Right renal pelvis (tissue), 4 donors: ENCODE measurements at places on chromosomes 4 and X.

GRCh38 chrX:68114573-68115129 lies 318.6 kb downstream of the OPHN1 start:
- no peak for DNase-seq

- DNase-seq, result no peak
These were observed 72.0 kb upstream of the MAGEB16 start for GRCh38 chrX:35726176-35726575.

DNA sequence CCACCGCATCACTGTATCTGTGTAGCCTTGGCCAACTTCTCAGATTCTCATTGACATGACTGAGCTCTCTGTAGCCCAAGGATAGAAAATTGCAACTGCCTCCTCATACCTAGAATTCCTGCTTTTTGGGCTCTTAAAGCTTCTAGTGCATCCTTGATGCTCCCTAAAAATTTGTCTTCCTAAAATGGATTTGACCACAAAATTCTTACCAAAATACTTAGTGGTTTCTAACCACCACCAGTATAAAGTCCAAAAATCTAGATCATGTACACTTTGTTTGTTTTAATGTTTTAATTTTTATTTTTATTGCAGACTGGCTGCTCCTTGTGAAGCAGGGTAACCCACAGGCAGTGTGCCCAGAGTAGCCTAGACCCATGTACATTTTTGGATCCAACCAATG lies 75.5 kb downstream of the TBC1D9 start:
- DNase-seq, result no peak

DNA sequence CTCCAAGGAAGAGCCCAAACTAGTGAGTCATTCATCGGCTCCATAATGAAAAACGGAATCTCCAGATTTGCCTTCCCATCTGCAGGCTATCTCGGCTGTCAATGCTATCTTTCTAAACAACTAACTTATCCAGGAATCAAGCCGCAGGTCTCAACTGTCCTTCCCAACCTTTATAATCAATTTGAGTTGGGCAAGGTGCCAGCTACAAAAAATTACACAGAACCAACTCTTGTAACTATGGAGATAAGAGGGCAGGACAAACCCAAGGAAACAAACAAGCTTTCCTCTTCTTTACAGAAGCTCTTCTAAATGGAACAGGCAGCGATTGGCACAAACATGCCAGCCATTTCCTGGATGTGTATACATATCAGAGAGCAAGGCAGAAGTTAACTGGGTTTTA lies 61.2 kb upstream of the RAI2 start:
- no peak for DNase-seq

DNA sequence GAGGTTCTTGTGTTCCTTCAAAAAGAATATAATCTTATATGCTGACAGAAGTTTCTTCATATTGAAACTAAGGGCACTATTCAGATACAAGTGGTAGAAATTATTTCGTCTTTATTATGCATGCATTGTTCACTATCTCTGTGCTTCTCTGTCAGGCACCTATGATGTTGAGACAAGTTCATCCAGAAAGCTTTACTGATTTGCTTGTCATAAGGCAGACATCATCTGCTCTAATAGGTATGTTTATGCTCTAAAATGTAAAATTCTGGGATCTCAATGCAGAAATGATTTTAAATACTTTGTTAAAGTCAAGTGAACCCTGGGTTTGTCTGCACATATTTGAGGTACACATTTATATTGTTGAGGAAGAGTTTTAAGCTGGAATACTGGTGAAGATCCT lies 3.6 kb downstream of the UGT2B11 start:
- DNase-seq, result no peak

DNA sequence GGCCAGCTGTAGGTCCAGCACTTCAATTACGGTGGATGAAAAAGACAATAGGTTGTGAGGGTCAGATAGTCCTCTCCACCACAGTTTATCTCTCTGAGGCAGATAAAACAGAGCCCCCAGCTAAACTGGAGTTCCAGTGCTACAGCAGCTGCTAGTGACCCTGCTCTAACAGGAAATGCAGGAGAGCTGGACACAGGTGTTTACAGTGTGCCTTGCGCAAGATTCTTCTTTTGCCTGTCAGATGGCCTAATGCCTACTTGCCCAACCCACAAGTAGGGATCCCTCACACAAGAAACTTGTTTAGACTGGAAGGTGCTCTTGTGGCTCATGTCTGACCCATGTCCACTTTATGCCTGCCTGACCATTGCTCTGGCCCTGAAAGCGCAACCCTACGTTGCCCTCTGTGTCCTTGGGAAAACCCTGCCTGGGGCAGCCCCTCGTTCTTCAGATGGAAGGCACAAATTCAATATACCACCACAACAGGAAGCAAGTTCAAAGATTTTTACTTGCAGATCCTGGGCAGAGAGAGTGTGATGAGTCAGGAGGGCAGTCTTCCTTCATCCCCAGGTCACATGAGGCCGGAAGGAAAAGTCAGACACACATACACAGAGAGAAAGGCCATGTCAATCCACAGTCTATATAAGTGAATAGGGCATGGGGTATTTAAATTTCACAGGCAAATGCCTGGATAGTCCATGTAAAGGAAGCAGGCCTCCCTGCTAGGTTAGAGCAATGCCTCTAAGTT lies 105.1 kb upstream of the ADGRL3 start:
- no peak for DNase-seq

GRCh38 chr4:48356355-48356754 lies 15.0 kb downstream of the SLAIN2 start:
- DNase-seq, result no peak

GRCh38 chr4:20643631-20644030 lies 56.6 kb upstream of the PACRGL start:
- DNase-seq, result no peak

DNA sequence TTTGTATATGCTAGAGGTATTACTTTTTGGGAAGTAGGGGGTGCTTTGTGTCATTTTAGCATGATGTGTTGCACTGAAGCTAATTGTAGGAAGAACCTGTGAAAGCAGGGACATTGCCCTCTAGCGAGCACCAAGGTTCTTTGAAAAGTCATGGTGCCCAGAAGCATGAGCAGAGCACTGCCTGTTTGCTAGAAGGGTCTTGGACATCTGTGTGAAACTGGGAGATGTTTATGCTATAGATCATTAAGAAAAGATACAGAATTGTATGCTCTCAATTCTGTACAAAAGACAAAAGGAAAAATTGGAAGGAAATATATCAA lies 14.7 kb downstream of the GRPR start:
- no peak for DNase-seq

DNA sequence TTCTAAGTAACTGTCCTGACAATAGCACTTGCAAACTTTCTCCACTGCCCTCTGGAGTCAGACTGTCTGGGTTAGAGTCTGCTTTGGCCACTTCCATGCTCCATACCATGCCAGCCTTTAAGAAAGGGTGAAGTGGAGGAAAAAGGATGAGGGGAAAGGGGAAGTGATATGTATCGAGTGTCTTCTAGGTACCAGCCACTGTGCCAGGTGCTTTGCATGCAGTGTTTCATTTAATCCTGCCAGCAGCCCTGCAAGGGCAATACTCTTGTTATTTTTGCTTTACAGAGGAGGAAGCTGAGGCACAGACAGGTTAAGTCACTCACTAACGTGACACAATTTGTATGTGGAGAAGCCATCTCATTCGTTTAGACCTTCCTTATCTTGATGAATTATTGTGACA lies 55.6 kb downstream of the RTL9 start:
- DNase-seq, result no peak

DNA sequence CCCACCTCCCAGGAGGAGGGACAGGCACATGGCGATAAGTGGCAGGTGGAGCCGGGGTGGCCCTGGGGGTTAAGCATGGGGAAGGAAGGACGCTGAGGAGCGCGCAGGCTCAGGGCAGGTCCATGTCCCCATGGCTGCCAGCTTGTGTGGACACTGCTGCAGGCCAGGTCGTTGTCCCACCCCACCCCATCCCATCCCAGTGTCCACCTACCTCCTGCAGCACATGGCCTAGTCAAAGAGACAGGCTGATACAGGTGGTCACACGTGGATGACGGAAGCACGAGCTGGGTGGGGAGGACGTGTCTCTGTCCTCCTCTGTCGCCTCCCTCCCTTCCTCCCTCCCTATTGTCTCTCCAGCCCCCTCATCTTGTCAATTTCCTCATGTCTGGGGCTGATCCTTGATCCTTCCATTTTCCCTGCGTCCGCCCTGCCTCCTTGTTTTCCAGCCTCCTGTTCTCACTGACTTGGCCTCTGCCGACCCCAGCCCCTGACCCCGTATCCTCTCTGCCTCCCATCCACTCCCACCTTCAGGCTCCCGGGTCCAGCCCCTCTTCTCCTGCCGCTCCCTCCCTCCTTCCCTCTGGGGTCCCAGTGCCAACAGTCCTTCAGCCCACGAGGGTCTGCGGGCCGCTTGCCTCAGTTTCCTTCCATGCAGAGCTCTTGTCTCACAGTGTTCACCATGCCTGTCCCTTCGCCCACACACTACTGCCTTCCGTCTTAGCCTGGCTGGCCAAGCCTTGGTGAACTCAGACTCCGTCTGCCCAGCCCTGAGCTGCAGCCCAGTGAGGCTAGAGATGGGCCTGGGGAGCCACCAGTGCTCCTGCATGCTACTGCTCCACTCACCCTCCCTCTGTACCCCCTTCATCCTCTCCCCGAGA lies 15.5 kb upstream of the ADD1 start:
- no peak for DNase-seq

DNA sequence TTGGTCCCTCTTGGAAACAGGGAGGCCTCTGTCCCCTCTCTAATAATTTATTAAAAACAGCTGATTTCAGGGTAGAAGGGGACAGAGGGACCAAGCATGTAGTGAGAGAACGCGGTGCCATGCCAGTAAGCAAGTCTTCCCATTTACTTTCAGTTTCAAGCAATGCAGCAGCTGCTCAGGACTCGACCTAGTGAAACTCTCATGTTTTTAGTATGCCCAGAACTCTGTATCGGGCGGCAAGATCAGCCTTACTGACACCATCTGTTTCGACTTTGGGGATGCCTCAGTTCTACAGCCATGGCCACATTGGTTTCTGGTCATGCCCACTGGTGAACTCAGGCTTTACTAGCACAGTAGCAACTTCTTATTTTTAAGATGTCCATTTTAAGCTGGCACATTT lies 40.6 kb downstream of the ZNF81 start:
- DNase-seq, result no peak

DNA sequence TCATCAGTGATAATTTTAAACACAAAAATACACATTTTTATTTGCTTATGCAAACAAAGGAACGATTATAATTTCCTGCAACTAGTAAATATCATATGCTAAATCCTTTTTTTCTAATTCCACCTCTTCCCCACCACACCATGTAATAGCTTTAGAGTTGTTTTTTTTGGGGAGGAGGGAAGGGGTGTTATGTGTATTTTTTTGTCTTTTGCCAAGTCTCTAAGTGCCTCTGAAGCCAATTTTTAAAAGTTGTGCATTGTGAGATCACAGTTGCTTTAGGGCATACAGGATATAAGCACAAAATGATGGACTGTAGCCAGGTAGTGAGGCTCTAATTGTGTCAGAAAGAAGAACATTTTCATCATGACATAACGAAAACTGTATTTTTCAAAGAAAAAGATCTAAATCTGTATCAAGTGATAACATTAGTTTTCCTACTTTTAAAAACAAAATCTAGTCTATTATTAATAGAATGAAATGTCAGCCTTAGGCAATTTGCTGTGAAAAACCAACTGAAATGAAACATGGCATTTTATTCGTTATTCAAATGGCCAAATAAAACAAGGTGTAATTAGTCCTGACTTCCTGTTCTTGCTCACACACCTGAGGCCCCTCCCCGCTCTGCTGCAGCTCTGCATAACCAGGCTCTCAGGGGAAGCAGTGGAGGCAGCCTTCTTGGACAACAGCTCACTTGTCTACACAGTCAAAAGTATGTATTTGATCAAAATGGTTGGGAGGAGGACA lies 157.4 kb downstream of the PALLD start:
- DNase-seq, result no peak

DNA sequence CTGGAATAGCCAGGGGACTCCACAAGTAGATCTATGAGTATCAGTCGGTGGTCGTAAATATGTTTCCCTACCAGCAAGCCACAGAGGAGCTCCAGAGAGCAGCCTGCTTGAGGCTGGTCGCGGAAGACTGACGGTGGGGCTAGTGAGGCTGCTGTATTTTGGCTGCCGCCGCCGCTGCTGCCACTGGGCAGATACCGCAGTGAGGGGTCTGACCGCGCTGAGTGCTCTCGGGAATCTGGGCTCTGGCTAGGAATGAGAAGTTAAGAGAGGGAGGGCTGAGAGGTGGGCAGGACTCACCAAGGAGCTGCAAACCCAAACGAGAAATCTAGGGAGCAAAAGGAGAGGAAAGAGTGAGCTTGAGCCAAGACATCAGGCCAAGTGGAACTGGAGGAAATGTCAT lies at the start of gene EXOC1L:
Gene EXOC1L (plus strand): TSS at position 157 of the 400 bp plus-strand sequence. CDS start 237 bp downstream, at position 394.
- no peak for DNase-seq

DNA sequence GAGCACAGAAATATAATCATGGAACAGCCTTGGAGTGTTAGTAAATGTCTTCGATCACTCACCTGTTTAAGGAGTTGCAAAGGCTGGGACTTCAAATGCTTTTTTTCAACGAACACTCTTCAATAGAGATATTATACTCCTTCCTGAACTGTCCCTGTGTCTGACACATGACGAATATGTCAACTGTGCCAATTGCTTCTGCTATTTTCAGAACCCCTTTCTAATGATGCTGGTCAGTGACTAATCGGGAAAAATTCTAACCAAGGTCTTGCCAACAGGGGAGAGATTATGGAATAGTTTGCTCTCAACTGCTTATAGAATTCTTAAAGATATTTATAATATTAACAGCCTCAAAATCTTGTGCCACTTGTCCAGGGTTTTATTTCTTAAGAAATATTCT lies 8.5 kb upstream of the KLHL34 start:
- no peak for DNase-seq

DNA sequence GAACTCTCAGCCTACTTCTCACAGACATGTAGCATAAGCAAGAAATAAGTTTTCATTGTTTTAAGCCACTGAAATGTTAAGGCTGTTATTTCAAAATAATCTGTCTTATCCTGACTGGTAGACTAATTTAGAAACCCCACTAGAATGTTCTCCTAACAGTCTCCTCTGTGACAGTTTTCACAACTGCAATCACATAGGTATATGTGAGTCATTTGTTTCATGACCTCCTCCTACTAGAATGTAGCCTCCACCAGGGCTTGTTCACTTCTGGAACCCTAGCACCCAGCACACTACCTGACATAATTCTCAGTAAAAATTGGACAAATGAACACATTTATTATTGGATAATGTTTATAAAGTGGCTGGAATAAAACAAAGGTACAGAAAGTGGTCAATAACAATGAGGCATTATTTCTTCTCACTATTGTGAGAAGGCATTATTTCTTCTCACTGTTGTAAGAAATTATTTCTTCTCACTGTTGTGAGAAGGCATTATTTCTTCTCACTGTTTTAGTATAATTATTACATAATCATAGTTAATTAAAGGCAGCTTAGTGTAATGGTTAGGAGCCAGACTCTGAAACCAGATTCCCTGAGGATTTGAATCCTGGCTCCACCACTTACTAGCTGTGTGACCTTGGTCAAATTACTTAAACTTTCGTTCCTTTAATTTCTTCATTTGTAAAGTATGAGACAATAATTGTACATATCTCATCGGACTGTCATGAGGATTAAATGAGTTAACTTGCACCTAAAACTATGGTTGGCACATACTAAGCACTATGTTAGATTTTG lies 251.5 kb downstream of the RASL11B start:
- DNase-seq, result no peak

DNA sequence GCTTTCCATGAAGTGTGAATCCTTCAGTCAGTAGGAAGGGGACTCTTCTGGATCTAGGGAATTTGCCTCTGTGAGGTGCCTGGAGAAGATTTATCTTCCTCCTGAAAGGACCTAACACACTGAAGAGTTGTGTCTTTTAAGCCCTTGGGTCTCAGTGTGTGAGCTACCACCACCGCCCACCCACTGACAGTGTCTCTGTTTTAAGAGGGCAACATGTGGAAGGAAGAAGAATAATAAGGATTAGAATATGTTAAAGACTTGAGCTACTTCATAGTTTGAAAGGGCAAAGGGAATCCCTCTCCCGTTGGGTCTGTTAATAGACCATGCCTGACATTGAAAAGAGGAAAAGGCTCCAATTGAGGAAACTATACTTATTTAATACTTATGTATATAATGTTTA lies 64.3 kb upstream of the TLR2 start:
- no peak for DNase-seq
